Bronchial epithelial cell (primary cell): ENCODE measurements at places on chromosomes 1 and 21. TPM values are rescaled to one million over a fixed set of nuclear protein-coding genes. Genes with fewer than 3 reads are reported as not detected.

GRCh38 chr1:148318123-148318903, 164.8 kb downstream of the PPIAL4G start:
- no peak for DNase-seq

DNA sequence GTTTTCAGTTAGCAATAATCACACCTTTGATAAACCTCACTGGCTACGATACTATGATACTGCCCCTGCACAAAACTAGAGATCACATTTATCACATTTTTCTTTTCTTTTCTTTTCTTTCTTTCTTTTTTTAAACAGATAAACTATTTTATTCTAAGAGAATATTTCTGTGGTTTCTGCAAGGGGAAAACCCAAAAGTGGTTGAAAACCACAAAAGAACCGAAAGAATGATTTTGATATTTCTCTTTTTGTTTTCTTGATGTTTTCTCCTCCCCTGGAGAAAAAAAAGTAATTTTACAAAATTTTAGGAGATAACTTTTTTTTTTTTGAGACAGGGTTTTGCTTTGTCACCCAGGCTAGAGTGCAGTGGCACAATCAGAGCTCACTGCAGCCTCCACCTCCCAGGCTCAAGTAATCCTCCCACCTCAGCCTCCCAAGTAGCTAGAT, 18.4 kb upstream of the FRRS1 start:
- no peak for DNase-seq

The CD247 gene
- not detected in 2 replicates for total RNA-seq

- no peak for DNase-seq
Observed at GRCh38 chr1:37255136-37255795, 219.1 kb upstream of the ZC3H12A start.

DNA sequence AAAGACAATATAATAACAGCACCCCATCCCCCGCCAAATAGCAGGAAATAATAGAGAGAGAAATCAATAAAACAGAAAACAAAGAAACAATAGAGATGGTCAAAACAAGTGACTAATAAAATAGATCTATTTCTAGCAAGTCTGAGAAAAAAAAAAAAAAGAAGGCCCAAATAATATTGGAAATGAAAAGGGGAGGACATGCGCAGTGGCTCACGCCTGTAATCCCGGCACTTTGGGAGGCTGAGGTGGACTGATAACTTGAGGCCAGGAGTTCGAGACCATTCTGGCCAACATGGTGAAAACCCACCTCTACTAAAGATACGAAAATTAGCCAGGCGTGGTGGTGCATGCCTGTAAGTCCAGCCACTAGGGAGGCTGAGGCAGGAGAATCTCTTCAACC, 18.5 kb upstream of the HCRTR1 start:
- no peak for DNase-seq

GRCh38 chr1:40895601-40896000, 33.4 kb upstream of the CITED4 start:
- DNase-seq: peak; percentile 51

The PCBP3 gene
- 0.13 TPM in 1 of 2 replicates, not detected in the other for total RNA-seq

DNA sequence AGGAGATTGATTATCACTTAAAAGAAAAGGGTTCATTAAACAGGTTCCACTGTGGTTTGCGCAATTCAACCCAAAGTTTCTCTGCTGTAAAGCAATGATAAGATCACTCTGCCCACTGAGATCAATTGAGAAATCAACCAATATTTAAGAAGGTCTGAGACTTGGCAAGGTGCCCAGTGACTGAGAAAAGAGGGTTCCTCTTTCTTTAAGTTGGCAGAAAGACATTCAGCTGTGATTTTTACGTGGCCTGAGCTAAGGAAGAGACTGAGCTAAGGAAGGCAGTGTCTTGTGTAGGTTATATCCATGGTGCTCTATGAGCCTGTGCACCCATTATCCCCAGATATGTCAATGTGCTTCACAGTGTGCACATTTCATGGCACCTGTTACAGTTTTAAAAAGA, 344.1 kb downstream of the DISC1 start:
- no peak for DNase-seq

The OR2L5 gene
- total RNA-seq: not detected in 2 replicates

- no peak for DNase-seq
Observed at GRCh38 chr1:197797010-197797409, 21.7 kb upstream of the DENND1B start.

The C1orf53 gene
- total RNA-seq: 0.79 and 4.5 TPM in 2 replicates

GRCh38 chr1:5643360-5644107, 348.7 kb downstream of the NPHP4 start:
- DNase-seq: no peak

DNA sequence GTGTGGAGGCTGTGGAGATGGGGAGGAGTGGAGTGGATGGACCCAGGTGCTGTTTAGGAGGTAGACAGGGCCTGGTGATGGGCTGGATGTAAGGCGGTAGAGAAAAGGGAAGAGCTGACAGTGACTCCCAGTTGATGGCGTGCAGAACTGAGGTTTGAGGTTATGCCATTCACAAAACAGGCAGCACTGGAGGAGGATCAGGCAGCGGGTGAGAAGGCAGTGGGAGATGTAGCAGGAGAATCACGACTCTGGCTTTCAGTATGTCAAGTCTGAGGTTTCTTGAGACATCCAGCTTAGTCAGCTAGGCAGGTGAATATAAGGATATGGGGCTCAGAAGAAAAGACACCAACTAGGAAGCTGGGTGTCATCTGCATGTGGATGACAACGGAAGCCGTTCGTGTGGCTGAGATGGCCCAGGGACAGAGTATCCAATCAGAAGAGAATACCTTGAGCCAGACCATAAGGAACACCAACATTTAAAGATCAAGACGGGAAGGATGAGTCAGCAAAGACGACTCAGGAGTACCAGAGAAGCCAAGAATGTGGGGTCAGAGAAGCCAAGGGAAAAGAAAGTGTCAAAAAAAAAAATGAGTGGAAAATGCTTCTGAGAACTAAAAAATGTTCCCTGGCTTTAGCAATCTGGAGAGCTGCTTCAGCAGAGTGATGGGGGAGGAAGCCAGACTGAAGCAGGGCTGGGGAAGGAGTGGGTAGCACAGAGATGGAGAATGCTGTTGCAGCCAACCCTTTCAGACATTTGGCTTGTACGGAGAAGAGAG, 15.2 kb downstream of the LRRN2 start:
- peak; percentile 14 for DNase-seq

The LIPI gene
- not detected in 2 replicates for total RNA-seq

GRCh38 chr1:200890818-200891773, 3.6 kb upstream of the INAVA start:
- DNase-seq: no peak

The FAM72D gene
- total RNA-seq: 0.13 TPM in 1 of 2 replicates, not detected in the other

- DNase-seq: no peak
Observed at GRCh38 chr1:22877112-22877915, 95.4 kb downstream of the LACTBL1 start.

GRCh38 chr1:212413902-212414327, 771 bp downstream of the PACC1 start:
- no peak for DNase-seq

- no peak for DNase-seq
Observed at GRCh38 chr21:14526836-14527695, 19.0 kb downstream of the SAMSN1 start.
